Esophagus muscularis mucosa (tissue), 4 donors: ENCODE measurements at places on chromosomes 2 and 18. TPM values are rescaled to one million over a fixed set of nuclear protein-coding genes. Genes with fewer than 3 reads are reported as not detected.

The APCDD1 gene
- 39.6 TPM for total RNA-seq

- DNase-seq: no peak
Measured at GRCh38 chr2:40935349-40935748, 483.5 kb upstream of the SLC8A1 start.

GRCh38 chr2:143652692-143653091, 523.5 kb downstream of the ARHGAP15 start:
- no peak for DNase-seq

DNA sequence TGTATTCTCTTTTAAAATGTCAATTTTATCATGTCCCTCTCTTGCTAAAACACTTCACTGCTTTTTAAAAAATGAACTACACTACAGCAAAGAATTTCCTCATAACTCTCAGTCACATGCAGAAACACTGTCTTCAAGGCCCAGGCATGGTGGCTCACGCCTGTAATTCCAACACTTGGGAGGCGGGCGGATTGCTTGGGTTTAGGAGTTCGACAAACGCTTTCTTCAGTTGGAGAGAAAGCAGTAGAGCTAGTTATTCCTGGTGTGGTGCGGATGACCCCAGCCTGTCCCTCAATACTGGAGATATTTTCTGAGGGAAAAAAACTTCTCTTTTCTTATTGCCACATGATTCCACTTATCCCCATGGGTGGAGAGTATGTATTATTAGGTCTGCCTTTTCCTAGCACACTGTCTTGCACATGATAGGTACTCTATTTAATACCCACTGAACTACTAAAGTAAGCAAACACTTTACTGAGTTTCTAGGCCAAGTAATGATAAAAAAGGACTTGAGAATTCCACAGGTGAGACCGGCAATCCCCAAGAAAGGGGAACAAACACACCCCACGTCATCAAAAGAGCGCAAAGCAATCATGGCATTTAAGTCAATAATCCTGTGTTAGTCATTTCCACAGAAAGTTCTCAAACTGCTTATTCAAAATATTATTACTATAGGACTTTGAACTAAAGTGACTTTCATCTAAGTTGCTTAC, 77.1 kb downstream of the SPIRE1 start:
- DNase-seq: no peak

GRCh38 chr18:45236676-45237075, 378.6 kb upstream of the SLC14A2 start:
- DNase-seq: no peak

DNA sequence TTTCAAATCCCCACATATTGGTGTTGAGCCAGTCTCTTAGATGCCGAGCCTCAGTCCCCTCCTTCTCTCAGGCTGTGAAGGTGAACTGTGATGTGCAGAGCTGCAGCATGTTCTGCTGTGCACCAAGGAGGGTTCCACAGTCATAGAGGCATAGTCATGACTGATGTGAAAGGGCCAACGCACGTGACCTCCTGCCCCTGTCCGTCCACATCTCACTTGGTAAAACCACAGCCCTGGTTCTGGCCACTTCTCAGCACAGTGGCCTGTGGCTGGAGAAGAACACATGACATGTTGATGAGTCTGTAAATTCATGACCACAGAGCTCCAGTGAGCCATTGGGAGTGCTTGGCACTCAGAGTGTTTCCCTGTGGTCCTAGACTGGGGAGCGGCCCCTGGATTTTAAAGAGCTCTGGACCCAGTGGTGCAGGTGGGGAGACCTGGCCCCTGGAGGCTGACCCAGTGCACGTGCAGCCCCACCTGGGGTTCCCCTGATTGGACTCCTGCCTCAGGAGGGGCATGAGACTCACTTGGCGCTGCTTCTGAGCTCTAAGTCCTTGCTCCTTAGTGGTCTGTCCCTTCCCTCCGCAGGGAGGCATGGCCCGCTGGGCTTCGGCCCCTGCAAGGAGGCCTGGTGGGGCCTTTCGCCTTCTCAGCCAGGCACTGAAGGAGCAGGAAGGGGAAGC, 25.3 kb downstream of the INPP4A start:
- DNase-seq: no peak

GRCh38 chr2:31378791-31379501, 35.6 kb downstream of the XDH start:
- peak; percentile 90 for DNase-seq

DNA sequence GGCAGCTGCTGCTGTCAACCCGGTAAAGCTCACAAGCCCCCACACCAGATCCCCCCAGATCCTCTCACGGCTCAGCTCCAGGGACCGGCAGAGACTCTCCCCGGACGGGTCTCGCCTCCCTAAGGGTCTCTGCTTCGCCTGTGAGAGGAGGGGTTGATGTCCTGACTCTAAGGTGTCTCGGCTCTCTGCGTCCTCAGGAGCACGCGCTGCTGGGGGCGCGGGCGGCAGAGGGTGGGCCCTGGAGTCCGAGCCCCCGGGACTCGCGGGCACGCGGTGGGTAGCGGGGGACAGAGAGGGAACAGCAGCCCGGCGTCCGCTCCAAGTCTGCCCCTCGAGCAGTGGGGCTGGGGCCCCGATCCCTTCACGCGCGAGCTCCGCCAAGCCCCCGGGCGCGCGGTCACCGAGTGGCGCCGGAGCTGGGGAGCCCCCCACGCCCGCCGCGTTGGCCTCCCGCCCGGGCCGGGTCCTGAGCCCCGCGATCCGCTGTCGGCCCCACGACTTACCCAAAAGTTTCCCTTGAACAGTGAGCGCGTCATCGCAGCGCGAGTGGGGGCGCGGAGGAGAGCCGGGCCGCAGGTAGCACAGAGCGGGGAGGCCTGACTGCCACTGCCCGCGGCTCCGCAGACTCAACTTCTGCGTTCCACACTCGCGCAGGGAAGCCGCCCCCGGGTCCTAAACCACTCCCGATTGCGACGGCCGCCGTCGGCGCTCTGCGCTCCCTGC, at the start of gene PSTPIP2:
Gene PSTPIP2, minus strand, starts transcription at position 608 of the 723 bp plus-strand sequence. Its CDS starts 72 bp downstream, at position 536.
- no peak for DNase-seq

The CLK1 gene
- 106 TPM for total RNA-seq

The SOWAHC gene
- total RNA-seq: 46.6 TPM

The STARD6 gene
- not detected for total RNA-seq

GRCh38 chr18:31646332-31647126, 37.9 kb downstream of the B4GALT6 start:
- no peak for DNase-seq

The CFAP210 gene
- total RNA-seq: 0.80 TPM

- no peak for DNase-seq
Measured at GRCh38 chr2:47043891-47044239, 111.2 kb downstream of the STPG4 start.

The TFCP2L1 gene
- total RNA-seq: 1.6 TPM

The MTIF2 gene
- total RNA-seq: 16.1 TPM

DNA sequence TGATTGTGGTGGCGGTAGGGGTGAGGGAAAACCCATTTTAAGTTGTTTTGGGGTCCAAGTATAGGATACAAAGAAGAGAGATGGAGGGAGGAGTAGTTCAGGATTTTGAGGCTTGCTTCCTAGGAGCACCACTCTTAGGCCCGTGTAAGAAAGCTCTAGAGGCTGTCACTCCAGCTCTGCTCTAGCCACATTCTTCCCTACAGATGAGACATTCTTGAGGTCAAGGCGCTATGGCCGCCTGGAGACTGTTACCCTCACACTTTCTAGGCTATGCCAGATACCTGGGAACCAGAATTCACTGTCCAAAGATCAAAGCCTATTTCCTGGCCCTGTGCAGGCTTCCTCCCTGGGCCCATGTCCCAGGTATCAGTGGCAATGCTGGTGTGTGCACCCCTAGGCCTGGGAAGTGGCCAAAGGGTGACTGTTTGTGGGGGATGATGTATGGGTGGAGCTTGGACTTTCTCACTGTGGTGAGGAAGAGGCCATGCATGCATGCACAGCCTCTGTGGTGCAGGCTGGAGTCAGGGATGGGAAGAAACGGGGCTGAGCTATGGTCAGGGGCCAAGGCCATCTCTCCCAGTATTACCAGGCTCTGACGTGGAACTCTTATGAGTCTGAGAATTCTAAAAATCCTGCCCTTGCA, 7.0 kb upstream of the TTL start:
- DNase-seq: peak; percentile 57

The NGEF gene
- not detected for total RNA-seq

- DNase-seq: no peak
Measured at GRCh38 chr2:226524381-226524843, 275.2 kb downstream of the IRS1 start.

The ZRANB3 gene
- 2.6 TPM for total RNA-seq

The SNORC gene
- total RNA-seq: 0.75 TPM

GRCh38 chr2:189231719-189232323, 52.3 kb upstream of the COL5A2 start:
- no peak for DNase-seq

- no peak for DNase-seq
Measured at GRCh38 chr2:240983996-240984498, 14.4 kb upstream of the SNED1 start.

The OTOF gene
- total RNA-seq: 0.42 TPM

The PROKR1 gene
- total RNA-seq: not detected

The UPP2 gene
- not detected for total RNA-seq

GRCh38 chr2:64819361-64819760, 165.6 kb upstream of the SERTAD2 start:
- DNase-seq: no peak

- no peak for DNase-seq
Measured at GRCh38 chr2:142714600-142714999, 162.9 kb upstream of the KYNU start.

- DNase-seq: no peak
Measured at GRCh38 chr18:57976230-57976773, 67.7 kb upstream of the NEDD4L start.

DNA sequence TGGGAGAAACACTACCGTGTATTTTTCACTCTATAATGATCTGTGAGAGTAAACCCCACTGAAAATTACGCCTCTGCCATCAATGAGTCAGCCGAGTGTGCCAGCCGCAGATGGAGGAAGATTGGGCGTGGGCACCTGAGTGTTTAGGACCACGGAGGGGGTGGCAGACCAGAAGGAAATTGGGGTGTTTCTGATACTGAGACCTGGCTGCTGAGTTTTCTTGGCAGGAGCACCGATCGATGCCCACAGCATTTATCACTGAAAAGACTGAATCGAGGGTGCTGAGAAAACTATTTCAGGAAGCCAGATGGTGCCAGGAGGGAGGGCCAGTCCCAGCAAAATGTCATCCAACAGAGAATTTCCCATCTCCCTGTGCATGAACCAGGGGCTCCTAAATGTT, 91.9 kb upstream of the TPO start:
- no peak for DNase-seq

GRCh38 chr2:229815858-229816257, 101.5 kb upstream of the DNER start:
- no peak for DNase-seq

The EVX2 gene
- total RNA-seq: not detected

GRCh38 chr2:181250691-181251090, 206.5 kb upstream of the ITGA4 start:
- DNase-seq: no peak

The TRAPPC8 gene
- total RNA-seq: 35.0 TPM

GRCh38 chr2:52429171-52429570, 1338.4 kb upstream of the CHAC2 start:
- DNase-seq: no peak

GRCh38 chr18:50611529-50611941, 51.6 kb downstream of the MAPK4 start:
- no peak for DNase-seq

The RGPD5 gene
- 17.0 TPM for total RNA-seq

GRCh38 chr2:10222-10875, 36.0 kb downstream of the FAM110C start:
- no peak for DNase-seq

GRCh38 chr2:20198001-20198400, 26.9 kb downstream of the SDC1 start:
- DNase-seq: no peak

GRCh38 chr2:122692400-122693083, 937.1 kb downstream of the TSN start:
- no peak for DNase-seq

The RPRM gene
- 12.1 TPM for total RNA-seq

The TLX2 gene
- not detected for total RNA-seq
